ENCODE measurements at places on chromosomes 12 and 14.
A peak's percentile ranks its signal among the peaks of the same experiment; 100 is the strongest.

- no peak for DNase-seq
These were observed 14.8 kb downstream of the CREBL2 start for GRCh38 chr12:12626471-12626870.

DNA sequence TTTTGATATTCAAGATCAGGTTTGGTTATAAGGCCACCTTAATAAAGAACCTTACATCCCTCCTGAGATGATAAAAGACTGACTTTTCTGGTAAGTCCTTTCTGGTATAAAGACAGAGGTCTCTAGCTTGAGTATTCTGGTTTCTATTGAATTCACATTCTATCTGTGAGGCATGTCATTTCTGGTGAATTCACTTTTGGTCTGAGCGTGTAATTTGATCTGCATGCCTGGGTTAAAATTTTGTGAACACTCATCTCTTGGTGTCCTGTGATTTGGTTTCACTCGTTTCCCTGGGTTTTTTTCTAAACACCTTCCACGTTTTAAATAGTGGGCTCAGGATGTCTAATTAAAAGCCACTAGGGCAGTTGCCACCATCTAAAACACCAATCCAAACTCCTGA lies 12.2 kb downstream of the EIF5 start:
- no peak for DNase-seq

DNA sequence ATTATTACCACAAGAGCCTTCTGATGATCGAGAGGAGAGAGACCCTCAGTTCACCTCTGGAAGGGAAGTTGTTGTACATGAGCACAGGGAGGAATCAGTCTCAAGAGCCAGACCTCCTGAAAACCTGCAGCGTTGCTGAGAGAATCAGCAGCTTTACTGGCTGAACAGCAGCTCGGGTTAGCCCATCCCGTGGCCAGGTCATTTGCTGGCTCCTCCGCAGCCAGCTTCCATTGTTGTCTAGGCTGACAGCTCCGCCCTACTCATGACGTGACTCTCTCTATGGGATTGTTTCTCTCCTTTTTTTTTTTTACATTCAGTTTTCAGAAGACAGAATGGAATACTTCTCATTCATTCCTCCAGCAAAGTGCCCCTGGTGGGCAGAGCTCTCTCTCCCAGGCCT lies 69.9 kb downstream of the TGFB3 start:
- no peak for DNase-seq

- no peak for DNase-seq
These were observed 22.8 kb upstream of the CEBPE start for GRCh38 chr14:23141706-23142444.

DNA sequence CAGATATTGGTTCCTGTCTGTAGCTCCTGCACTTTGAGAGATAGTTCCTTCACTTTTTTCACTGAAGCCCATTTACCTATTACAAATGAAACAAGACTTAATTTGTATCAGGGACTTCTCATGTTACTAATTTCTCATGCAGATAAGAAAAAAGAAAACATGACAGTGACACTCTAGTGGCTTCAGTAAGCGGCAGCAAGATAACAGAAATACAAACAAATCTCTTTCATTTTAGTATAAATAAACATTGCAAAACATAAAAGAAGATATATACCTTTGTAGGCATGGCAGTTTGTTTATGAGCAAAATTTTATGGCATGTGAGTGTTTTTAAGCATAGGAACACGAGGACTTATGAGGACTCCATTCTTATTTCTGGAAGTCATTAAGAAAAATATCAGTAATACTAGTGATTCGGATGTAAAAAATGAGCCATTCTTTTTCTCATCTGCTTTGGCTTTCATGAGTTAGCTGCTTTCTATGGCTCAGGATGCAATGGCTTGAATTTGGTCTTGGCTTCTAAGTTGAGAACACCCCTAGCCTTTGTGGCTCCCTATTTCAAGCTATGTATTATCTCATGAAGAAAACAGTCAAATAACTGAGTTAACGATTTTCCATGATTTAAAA lies 310.1 kb upstream of the RGS6 start:
- DNase-seq = no peak

DNA sequence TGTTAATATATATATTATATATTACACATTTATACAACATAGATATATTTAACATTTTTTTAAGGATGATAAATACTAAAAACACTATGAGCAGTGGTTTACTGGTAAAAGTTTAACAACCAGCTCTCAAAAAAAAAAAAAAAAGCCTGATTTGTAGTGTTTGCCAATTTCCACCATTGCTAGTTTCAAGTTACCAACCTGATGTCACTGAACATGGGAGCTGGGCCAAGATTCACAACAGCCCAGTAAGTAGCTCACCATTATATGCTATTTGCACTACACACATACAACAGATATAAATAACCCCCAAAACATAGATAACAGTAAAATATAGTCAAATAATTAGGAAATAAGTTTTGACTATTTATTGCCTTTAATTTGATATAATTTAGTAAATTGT lies 28.9 kb upstream of the TMX1 start:
- no peak for DNase-seq

DNA sequence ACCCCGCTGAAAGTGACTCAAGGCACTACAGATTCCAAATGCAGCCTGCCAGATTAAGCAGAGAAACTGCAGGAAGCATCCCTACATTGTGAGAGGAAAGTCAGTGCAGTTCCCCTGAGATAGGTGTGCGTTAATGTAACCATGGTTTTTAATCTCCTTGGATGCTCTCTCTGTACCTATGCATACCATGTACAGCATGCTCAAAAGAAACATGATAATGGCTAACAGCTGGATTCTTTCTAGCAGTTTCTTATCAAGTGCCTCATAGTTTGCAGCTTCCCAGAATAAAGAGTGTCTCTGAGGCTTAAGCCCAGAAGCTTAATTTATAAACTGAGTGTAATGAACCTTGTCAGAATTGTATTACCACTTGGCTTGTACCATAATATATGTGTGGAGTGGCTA lies 17.1 kb upstream of the MDM1 start:
- DNase-seq = no peak

DNA sequence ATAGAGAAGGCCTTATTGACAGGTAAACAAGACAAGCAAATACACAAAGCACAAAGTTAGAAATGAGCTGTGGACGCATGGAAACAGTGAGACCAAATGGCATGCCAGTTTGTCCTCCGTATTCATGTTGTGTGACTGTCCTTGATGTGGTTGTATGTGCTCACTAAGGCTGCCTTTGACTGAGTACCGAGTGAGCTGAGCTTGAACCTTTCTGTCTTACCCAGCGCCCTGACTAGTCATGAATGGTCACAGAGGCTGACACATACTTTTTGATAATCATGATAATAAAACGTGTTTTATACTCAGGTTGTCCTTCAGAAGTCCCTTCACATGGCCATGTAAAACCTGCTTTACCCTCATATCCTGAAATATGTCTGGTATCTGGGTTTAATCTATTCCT lies 553 bp upstream of the CATSPERB start:
- DNase-seq = no peak

GRCh38 chr12:121296618-121297434 lies at the start of gene CAMKK2:
Gene CAMKK2 (minus strand): TSS chr12:121296709. CDS start chr12:121274526, 22,183 bp downstream.
- peak; percentile 80 for DNase-seq

DNA sequence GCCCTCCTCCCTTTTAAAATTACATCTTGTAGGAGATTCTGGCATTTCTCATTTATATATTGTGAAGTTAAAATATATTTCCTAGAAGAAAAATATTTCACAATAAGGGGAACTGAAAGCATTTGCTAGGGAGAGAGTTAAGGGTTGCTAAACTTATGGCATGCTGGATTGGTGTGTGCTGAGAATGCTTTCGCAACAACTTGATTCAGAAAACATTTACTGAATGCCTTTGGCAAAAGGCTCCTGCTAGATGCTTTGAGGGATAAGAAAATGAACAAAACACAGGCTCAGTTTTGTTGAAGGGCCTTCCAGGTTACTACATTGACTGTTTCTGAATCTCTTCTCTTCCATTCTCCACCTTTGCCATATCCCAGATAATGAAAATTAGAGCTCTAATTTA lies 67.5 kb downstream of the DIP2B start:
- no peak for DNase-seq

GRCh38 chr12:78787576-78787975 lies 77.0 kb upstream of the SYT1 start:
- no peak for DNase-seq

- no peak for DNase-seq
These were observed 14.7 kb downstream of the PCBP2 start for GRCh38 chr12:53466640-53467039.

GRCh38 chr12:58225203-58225877 lies 284.0 kb downstream of the ATP23 start:
- no peak for DNase-seq

DNA sequence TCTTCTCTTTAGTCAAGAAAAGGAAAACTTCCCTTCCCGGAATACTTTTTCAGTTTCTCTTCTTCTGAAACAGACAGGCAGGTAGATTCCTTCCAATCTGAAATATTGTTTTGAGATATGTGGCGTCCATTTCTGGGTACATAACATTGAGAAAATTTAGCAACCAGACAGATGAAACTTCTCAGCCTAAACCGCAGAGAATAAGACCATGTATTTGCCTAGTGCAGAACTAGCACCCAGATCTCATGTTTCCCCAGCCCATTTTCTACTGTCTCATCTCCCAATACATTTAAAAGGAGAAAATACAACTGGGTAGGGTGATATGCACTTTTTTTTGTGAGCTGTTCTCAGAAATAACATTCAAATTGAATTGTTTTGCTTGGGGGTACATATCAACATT lies 6.4 kb downstream of the AVPR1A start:
- no peak for DNase-seq
